Stimulated activated naive CD8-positive, alpha-beta T cell treated with anti-CD3 and anti-CD28 coated beads, Interleukin-15, Interleukin-2, amounts not matched to agents 100 U/mL and 50 U/mL, for 24 hours (primary cell): ENCODE measurements at places on chromosomes 3 and 15.

DNA sequence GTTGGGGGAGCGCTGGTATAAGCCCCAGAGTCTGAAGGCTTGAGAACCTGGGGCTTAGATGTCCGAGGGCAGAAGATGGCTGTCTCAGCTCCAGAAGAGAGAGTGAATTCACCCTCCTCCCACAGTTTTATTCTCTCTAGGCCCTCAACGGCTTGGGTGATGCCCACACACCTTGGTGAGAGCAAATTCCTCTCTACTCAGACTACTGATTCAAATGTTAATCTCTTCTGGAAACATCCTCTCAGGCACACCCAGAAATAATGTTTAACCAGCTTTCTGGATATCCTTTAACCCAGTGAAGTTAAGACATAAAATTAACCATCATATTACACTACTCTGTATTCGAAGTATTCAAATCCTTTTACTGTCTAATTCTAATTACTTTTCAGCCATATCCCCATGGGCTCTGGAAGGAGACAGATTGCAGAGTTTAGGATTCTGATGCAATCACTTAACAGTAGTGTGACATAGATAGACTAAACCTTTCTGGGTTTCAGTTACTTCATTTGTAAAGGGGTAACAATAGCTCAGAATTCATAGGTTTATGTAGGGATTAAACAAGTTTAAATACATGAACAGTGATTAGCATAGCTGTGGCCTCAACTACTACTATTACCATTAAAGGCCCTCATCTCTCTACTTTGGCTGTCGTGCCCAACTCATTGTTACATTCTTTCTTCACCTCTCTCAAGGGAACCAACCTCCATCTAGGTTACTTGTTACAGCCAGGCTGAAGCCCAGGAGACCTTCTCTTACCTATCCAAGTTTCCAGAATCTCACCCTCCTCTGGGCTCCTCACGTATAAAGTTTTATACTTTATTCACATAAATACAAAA, 25.7 kb upstream of the ANO10 start:
- DNase-seq: no peak

DNA sequence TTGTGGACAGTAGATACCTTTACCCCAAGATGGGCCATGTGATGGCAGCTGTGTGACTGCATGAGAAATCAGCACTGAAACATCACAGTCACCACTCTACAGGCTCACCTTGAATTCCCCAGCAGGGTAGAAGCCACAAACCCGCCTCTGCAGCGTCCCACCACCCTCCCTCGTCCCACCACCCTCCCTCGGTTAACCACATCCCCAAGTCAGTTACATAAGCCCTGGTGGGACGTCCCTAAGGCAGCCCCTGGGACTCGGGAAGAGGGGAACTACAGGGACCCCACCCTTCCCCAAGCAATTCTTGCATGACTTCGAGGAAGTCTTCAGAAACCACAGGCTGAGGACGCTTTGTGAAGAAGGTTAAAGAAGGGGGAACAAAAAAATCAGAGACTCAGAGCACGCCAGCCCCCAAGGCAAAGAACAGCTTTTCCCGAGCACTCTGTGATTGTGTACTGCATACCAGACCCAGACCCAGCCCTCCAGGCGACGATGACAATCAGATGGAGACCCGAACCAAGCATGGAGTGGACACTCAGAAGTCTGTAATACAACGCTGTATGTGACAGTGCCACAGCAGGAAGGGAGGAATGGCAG, 60.5 kb downstream of the SH3BP5 start:
- peak; percentile 75 for DNase-seq

GRCh38 chr15:49875392-49875791, 243.6 kb downstream of the ATP8B4 start:
- DNase-seq: no peak

- no peak for DNase-seq
Observed at GRCh38 chr3:17551895-17552294, 190.5 kb downstream of the TBC1D5 start.

DNA sequence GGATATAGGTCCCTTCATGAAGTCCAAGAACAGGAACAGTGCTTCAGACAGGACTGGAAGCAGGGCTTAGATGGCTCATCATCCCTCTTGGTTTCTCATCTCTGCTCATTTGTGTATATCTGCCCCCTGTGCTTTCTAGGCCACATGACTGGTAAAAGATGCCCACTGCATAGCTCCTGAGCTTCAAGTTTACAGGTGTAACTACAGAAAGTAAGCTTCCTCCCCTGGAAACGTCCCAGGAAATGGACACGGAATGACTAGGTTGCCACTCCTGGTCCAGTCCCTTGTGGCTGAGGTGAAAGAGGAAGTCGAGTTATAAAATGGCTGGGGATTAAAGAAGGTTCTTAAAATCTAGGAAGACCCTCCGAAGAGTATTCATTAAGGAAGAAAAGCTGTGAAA, 32.5 kb downstream of the MYO5A start:
- no peak for DNase-seq

- DNase-seq: no peak
Observed at GRCh38 chr3:104101736-104102135, 1265.0 kb upstream of the ALCAM start.

GRCh38 chr3:165778456-165778855, 58.8 kb downstream of the BCHE start:
- no peak for DNase-seq

GRCh38 chr3:182755712-182756111, 37.6 kb upstream of the ATP11B start:
- DNase-seq: no peak

DNA sequence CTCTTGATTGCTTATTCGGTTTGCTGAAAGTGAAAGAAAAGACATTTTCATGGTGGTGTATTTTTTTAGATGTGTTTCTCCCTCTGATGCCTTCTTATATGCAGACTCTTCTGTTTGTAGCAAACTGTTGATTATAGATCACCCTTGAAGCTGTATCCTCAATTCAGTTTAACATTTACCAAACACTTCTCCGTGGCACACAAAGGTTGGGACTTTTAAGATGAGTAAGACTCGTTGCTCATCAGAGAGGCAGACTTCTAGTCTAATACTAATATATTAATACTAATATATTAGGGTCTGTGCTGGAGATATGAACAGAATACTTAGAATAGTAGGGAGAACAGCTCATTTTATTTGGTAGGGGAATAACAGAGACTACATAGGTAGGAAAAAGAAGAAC, 32.8 kb downstream of the RASA2 start:
- DNase-seq: no peak

- no peak for DNase-seq
Observed at GRCh38 chr3:55859305-55859704, 372.2 kb upstream of the WNT5A start.

DNA sequence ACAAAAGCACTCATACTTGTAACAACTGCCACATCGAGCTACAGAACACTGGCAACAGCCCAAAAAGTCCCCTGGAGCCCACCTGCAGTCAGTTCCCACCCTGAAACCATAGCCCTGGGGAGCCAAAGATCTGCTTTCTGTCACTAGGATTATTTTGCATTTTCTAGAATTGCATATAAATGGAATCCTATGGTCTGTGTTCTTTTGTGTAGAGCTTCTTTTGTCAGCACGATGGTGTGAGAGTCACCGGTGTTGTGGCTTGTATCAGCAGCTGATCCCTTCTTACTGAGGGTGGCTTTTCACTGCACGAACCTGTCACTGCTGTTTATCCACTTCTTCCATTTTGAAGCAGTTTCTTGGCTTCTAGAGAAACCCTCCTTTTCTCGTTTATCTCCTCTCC, 60.1 kb upstream of the PRR23E start:
- no peak for DNase-seq

DNA sequence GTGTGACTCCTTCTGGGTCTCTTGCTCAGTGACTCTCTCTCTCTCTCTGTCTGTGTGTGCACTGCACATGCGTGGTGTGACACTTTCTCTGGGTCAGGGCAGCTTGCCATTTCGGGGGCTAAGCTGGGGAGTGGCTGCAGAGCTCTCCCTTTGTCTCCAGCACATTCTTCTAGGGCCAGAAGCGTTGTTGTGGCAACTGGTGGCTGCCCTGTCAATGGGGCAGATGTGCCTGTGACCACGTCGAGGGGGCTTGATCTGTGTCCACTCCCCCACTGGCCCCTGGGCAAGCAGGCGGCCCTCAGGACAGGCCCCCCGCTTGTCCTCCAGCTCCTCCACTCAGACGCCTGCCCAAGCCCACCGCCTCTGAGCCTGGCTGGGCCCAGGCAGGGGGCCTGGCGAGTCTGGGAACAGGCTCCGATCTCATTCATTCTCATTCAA, 67.8 kb downstream of the WNT7A start:
- DNase-seq: no peak

DNA sequence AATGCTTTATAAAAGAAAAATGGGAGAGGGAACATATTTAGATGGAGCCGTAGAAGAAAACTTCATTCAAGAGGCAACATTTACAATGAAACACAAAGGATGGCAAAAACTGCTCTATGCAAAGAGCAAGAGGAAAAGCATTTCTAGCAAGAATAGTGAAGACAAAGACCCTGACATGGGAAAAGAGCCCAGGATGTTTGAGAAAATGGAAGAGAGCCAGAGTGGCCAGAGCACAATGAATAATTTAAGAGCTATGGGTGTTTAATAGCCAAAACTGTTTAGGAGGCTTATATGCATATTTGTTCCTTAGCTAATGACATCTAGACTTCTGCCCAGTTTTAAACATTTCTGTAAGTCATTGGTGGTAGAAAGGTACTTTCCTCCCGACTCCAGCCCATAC, 25.4 kb upstream of the SEMA6D start:
- no peak for DNase-seq

DNA sequence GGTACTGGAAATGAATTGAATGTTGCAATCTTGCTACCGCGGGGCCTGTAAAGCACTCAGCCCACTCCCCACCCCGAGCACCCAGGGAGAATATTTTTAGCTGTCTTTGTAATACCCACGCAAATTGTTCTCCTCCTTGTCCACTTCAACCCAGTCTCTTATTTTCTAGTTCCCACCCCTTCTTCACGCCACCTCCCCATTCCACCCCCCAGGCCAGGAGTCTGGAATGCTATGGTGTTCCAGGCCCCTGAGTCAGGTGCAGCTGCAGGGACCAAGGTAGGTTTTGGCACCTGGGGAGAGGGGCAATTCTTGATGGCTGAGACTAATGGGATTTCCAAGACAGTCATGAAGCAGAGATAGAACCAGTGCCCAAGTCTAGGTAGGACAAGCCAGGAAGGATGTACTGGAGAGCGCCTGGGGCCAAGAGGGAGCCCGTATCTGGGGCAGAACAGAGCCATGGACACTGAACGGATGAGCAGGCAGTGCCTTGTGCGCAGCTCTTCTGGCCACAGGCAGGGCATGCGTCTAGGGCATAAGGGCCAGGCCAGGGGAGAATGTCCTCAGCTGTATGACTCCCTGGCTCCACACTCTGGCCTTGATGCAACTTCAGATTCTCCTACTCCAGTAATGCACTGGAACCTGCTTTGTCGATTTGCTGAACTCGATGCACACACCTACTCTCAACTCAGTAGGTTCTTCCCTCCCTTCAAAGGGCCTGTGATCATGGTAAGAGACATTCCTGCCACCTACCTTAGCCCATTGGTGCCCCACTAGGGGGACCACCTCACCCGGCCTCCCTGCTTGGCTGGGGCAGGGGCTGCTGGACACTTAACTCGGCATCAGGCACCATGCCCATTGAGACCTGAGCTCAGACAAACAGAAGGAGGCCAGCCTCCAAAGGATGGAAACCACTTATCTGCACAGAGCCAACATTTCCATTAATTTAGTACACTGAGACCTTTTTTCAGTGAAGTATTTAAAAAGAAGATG, 34.6 kb upstream of the MAGEF1 start:
- no peak for DNase-seq

DNA sequence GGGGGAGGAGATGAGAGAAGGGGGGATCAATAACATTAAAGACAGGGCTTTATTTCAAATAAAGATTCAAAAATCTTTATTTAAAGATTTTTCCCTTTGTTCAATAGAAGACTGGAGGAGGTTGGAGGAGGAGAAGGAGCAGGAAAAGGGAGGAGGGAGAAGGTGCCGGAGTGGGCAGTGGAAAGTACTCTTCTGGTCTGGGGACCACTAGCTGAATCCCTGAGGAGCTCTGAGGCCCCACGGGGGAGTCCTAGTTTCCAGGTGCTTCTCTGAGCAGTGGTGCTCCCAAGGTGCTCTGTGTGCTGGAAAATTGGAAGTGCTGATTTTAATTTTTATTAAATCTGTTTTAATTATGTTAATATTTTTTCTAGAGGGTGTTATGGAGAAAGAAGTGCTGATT, 19.4 kb upstream of the SEMA4B start:
- DNase-seq: no peak

GRCh38 chr3:125073390-125073905, 17.7 kb upstream of the HEG1 start:
- no peak for DNase-seq

DNA sequence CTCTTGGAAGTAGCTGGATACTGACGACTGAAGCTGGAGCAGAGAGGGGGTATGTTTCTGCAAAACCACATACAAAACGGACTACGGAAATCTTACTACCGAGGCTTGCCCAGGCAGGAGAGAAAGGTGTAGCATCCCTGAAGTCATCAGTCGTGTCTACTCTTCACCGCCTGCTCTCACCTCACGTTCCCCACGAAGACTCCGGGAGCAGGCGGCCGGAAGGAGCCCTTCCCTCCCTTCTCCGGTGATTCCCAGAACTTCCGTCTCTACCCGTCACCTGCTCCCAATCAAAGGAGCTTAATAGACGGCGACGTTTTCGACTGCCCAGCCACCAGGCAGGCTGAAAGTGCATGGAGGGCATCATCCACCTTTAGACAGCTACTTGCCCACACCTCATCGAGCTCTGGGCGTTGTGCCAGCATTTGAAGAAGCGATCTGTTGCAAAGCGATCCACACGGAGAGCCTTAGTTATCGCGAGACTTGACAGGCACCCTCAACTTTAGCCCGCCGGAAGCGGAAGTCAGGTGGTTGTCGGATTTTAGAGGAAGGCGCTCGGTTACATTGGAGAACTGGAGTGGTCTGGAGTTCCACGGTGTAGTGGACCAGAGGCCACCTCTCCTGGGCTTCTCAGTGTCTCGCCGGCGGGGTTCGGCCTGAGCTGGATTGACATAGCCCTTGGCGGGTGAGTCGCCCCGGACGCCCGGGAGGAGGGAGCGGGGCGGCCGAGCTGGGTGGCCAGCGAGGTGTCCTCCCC, at the start of gene RAMAC:
Gene RAMAC (plus strand): TSS at position 523 of the 754 bp plus-strand sequence. CDS start 2,809 bp downstream, outside the sequence.
- DNase-seq: peak; percentile 90

DNA sequence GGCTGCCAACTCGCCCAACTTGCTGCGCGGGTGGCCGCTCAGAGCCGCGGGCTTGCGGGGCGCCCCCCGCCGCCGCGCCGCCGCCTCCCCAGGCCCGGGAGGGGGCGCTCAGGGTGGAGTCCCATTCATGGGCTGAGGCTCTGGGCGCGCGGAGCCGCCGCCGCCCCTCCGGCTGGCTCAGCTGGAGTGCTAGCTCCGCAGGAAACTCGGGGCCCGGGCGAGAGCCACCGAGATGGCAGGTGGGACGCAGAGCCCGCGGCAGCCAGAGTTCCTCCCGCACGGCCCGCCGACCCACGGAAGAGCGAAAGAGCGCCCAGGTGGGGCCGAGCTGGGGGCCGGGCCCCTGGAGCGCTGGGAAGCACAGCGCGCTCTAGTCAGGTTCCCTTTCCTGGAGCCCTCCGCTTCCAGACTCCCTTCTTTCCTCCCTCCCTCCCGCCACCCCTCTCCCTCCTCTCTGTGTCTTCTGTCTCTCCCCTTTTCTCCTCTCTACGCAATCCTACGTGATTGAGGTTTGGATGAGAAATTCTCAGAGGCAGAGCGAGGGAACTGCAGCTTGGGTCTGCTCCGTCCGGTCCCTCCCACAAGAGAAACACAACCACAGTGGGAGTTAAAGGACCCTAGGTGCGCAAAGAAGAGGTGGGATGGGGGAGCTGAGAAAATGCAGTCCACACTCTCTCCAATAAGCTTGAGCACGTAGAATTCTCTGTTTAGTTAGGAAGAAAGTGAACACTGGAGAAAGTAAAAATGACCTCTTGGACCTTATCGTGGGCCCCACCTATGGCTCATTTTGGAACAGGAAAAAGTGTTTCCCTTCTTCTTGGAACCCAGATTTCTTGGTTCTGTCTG, 317.3 kb downstream of the FGF12 start:
- DNase-seq: no peak
